ENCODE measurements at places on chromosomes 5 and 9.

DNA sequence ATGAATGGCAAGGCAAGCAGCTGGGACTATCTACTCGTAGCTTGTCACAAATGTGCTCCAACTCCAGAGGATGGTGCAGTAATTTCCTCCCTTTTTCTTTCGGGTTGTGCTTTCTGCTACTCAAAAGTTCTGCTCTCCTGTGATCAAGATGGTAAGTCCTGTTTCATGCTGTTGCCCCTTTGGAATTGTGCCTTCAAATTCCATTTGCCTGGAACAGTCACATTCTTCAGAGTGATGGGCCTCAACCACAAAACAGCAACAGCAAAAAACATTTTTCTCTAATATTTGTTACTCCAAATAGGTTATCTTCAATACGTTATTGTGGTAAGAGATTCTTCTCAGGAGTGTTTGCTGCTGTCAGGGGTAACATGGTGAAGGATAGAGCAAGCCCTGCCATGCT lies 209.3 kb downstream of the PALM2AKAP2 start:
- no peak for DNase-seq

DNA sequence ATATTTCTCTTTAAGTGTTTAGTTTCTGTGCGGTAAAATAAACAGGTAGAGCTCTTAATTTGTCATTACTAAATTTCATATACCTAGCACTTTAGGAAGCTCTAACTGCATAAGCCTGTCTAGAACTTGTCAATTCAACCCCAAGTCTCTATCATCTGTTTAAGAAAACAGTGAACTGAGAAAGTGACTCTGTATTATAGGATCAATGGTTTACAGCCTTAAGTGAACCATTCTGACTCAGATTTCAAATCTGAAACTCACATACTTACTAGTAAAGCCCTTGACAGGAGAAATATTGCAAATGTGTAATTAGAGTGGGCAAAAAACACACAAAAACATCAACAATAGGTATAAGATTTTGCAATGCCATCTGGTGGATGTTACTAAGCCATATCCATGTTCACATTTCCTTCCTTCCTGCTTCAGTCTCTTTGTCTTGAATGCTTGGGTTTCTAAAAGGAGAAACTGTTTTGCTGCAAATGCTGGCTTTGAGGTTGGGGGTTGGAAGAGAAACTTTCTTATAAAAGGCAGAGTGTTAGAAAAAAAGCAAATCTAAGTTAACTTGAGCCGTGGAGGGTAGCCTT lies 101.8 kb downstream of the DOCK8 start:
- DNase-seq: no peak

GRCh38 chr9:130493021-130493420 lies 48.3 kb downstream of the ASS1 start:
- no peak for DNase-seq

DNA sequence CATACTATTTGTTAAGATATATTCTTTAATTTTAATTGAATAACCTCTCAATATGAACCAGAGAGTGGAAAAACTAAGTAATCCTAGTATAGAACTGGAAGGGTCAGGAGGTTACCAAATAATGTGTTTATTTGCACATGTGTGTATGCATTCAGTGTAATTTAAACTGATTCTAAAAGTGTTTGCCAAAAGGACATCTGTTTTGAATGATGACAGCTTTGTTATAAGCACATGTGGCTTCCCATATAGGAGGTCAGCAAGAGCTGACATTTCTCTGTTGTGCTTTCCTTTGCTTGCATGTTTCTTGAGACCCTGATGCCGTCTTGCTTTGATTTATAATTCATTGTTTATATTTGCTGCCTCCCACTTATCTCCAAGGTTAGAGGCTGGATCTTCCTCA lies 383.4 kb downstream of the BRINP1 start:
- no peak for DNase-seq

GRCh38 chr5:95883185-95884016 lies 60.9 kb upstream of the GLRX start:
- DNase-seq: no peak

DNA sequence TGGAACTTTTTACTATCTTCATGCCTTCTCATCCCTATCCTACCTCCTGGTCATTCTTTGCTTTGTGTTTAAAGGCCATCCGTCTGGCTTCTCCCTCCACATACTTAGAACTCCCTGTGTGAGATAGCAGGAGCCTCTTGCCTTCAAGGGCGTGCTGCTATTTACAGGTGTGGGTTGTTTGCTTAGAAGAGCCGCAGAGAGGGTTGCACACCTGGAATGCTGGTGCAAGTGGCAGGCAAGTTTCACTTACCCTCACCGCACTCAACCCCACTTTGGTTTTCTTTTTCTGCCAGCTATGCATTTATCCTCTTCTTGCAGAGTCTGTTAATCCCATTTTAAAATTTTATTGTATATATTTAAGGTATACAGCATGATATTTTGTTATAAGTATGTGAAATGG lies 12.6 kb downstream of the SKP2 start:
- no peak for DNase-seq

DNA sequence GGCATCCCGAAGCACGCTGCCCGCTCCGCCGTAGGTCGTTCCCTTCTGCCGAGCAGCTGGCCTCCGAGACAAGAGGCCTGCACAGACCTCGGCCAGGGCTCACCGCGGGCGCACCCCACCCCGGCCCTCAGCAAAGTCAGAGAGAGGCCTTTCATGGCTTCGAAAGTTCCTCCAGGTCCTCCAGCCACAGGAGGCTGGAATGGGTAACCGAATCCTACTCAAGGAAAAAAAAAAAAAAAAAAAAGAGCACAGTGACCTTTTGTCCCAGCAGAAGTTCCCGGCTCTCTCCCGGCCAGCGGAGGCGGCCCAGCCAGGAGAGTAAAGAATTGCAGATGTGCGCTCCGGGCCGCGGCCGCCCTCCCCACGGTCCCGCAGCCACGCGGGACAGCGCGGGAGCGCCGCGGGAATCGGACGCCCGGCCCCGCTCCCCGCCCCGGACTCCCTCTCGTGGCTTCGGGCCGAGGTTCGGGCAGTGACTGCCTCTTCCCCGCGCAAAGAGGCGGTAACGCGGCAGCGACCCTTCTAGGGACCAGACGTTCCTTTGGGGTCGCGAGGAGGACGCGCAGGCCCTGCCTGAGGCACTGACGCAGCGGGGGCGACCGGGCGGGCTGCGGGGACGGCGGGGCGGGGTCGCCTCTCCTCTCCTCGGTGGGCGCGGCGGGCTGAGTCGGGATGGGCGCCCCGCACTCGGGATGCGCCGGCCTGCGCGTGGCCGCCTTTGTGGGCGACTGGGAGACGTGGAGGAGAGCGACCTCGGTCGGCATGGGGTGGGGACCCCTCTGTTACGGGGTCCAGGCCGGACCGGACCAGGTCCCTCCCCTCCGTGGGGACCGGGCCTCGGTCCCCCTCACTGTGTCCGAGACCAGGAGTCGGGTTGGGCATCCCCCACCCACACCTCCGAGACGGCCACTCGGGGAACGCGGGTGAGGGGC lies 754 bp downstream of the GFPT2 start:
- DNase-seq: no peak

- no peak for DNase-seq
Observed at GRCh38 chr5:14209836-14210235, 66.7 kb downstream of the TRIO start.

DNA sequence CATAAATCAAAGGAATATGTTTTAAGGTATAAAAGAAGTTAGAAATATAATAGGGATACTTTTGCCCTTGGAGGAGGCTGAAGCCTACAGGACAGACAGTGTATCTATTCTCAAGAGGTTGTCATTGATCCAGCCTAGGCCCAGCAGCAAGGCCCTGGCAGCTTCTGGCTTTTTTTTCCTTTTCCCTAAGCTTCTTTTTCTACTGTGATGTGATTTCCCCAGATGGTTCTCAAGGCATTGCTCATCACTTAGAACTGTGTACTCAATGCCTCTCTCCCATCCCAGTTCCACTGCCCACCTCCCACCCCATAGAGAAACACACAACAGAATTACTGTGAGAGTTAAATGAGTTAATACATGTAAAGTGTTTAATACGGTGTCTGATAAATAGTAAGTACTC lies 88.6 kb downstream of the SLC44A1 start:
- DNase-seq: no peak

DNA sequence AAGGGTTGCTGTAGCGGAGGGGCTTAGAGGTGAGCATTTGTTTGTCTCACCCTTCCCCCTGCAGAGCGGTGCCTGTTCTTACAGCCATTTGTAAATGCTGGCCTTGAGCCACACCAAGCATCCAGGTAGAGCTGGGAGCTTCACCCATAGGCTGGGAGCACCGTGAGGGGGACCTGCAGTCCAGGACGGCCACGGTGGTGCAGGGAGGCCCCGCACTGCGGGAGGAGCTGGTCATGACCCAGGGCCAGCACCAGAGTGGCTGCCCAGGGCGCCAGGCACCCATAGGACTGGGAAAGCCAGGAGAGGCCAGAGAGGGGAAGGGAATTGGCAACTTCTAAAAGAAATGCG lies 197.3 kb upstream of the ADAMTS16 start:
- DNase-seq: no peak

- DNase-seq: no peak
Observed at GRCh38 chr5:57324861-57325260, 151.0 kb downstream of the GPBP1 start.

DNA sequence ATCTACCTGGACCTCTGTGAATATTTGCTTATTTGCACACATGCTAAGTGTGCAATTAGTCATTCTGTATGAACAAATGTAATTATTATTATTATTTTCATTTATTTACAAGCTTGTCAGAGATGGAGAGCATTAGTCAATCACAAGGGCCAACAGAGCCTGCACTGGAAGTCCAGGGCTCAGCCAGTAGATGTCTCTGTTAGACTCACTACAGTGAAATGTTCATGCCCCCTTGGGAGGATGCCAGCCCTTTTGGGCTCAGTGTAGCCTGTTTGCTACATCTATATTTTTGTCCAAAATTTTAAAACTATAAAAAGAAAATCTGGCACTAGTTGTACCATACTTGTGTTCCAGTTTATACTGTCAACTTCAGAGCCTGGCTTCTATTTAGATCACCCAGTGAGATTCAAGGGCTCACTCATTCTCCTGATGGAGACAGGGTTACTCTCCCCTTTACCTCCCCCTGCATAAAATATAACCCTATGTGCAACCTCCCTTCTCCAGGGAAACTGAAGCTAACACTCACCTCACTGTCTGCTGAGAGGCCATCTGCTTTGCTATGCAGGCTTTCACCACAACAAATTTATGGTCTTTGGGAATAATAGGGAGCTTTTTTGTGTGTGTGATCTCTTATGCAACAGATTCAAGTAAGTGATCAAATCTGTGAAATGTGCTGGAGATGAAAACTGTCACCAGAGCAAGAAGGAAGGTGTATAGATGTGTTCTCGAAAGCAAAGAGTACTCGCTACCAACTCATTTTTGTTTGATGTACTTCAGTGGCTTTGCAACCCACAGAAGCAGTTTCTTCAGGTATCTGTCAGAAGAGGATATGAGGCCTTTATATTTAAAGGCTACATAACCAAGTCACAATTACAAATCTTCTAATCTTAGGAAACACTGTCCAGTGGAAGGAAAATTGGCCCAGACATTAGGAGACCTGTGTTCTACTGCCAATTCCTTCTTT lies 99.9 kb upstream of the TLE4 start:
- no peak for DNase-seq

DNA sequence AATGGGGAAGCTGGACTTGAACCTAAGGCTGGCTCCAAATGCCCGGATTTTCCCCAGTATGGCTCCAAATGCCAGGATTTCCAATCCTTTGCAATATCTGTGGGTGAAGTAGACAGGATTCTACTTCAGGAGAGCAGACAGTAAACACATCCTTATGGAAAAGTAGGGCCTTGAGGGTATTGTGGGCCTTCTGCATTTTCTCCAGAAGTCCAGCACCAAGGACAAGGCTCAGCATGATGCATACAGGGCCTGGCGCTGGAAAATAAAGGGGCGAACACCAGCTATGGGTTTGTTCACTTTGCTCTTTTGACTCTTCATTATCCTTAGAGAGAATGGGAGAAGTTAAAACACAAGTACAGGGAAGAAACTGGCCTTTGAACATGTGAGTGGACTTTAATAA lies 347.5 kb downstream of the SEMA5A start:
- no peak for DNase-seq

GRCh38 chr5:79857714-79858409 lies 133.2 kb downstream of the MTX3 start:
- peak; percentile 2 for DNase-seq

DNA sequence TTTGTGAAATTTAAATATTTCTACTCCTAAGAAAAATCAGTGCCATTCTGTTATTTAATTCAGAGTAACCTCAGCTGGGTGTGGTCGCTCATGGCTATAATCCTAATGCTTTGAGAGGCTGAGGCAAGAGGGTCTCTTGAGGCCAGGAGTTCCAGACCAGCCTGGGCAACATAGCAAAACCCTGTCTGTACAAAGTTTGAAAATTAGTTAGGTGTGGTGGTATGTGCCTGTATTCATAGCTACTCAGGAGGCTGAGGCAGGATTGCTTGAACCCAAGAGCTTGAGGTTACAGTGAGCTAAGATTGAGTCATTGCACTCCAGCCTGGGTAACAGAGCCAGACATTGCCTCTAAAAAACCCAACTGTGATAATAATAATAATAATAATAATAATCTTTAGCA lies 44.8 kb upstream of the CNTLN start:
- no peak for DNase-seq

GRCh38 chr5:109939116-109939682 lies 249.5 kb downstream of the MAN2A1 start:
- no peak for DNase-seq

GRCh38 chr5:139893873-139894272 lies 98.3 kb downstream of the PSD2 start:
- DNase-seq: no peak

- no peak for DNase-seq
Observed at GRCh38 chr9:78397454-78397853, 100.5 kb downstream of the PSAT1 start.

- no peak for DNase-seq
Observed at GRCh38 chr9:127049581-127049980, 72.9 kb downstream of the ANGPTL2 start.

DNA sequence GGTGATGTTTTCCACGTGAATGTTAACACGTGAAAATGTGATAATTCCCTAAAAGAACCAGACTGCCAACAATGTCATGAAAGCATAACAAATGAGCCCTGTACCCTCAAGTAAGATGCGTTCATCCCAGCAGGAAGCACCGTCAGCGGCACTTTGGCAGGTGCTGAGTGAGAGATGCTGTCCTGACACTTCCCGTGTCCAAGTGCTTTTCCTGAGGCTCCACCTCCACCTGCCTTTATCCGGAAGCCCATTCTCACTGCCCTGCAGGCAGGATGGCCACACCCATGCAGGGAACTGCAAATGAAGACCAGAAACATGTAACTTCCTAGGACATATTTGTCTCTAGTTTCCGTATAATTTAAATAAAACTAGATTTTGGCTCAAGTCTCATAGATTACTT lies 238.0 kb upstream of the IRX2 start:
- no peak for DNase-seq

DNA sequence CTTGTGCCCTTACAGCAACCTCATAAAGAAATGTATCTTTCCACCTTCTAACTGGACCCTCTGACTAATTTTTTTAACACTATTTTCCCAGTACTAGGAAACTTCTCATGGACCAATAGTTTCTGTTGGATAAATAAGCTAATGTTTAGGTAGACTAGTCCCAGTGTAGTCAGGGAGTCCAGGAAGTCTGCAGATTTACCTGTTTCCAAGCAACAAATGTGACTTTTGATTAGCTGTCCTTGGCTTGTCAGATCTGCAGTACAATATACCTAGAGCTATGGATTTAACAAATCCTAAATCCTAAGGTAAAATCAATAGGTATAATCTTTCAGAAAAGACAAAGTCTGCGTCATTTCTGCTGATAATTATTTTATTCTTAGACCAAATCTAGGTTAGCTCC lies 55.7 kb downstream of the FAM174A start:
- no peak for DNase-seq

All from retinal pigment epithelial cell (primary cell).